Effector memory CD8-positive, alpha-beta T cell (primary cell): ENCODE measurements at places on chromosomes 1 and 21.

GRCh38 chr1:94971491-94971924 is 44.6 kb upstream of the CNN3 start:
- DNase-seq, result no peak

GRCh38 chr1:92291372-92291999 is 7.3 kb downstream of the GLMN start:
- DNase-seq, result no peak

DNA sequence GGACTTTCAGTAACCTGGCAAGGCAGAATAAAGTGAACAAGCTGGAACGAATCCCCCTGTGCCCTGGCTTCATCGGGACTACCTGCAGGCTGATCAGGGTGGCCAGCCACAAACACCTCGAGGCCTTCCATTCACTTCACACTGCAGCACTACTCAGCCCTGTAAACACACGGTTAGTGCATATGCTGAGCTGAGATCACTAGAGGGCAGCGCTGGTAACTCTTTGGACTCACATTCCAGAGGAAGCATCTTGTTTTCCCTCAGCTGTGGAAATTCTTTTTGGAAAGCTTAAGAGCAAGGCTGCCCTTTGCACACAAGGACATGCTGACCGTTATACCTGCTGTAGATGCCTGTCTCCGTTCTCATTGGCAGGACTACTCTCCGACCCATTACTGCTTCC is 32.1 kb downstream of the PCSK9 start:
- no peak for DNase-seq

- no peak for DNase-seq
These were observed 209.5 kb downstream of the RPS6KC1 start for GRCh38 chr1:213260311-213261075.

- DNase-seq, result no peak
These were observed 110.0 kb downstream of the UBR4 start for GRCh38 chr1:19100028-19100427.

DNA sequence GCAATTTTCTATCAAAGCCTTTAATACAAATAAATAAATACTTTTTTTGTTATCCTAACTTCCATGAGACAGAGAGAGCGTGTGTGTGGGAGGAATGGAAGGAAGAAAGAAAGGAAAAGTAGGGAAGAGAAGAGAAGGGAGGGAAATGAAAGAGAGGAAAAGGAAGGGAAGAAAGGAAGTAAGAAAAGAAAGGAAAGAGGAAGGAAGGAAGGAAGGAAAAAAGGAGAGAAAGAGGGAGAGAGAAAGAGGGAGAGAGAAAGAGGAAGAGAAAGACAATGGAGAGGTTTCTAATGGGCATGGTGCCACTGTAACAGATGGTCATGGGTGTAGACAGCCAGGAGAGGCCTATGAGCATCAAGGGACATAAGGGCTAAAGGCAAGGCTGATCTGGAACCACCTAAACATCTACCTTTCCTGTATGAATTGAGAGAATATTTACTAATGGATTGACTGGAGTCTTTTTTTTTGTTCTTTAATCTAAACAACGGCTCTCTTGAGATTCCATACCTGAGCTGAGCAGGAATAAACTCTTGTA is 234.9 kb downstream of the PTPRC start:
- no peak for DNase-seq

DNA sequence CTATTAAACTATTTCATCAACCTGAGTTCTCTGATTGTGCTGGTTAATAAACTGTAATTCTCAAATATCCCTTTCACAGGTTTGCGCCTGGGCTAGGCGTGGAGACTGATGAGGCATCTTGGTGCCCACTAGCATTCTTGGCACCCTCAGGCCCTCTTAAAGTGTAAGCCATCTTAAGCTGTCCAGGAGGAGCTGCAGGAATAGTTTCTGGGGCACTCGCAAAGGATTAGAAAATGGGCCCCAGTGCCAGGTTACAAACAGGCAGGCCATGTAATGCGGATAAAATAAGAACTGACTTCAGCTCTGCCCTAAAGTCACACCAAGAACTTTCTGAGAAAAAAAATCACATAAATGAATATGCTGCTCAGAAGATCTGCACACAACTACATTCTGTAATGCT is 1.1 kb downstream of the CASQ2 start:
- no peak for DNase-seq

GRCh38 chr1:23625459-23625858 is 66.1 kb upstream of the RPL11 start:
- DNase-seq, result no peak
